Activated CD4-positive, CD25-positive, alpha-beta regulatory T cell treated with anti-CD3 and anti-CD28 coated beads, Interleukin-2, amount 50 U/mL, for 16 hours (primary cell): ENCODE measurements at places on chromosomes 3 and 15.

DNA sequence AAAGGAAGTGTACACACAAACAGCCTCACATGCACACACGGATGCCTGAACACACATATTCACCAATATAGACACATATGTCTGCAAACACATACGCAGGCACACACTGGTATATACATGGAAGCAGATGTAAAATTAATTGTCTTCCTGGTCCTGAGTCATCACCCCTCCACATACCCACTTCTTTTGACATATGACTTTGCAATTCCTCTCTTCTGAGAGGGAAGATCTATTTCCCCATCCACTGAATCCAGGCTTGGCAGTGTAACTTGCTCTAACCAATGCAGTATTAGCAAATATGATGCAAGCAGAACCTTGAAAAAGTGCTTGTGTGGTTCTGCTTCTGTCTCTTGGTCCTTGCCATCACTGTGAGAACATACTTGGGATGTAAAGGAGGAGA is 76.8 kb upstream of the HRH1 start:
- DNase-seq: no peak

- DNase-seq: no peak
These were observed 41.8 kb downstream of the ZNF609 start for GRCh38 chr15:64502151-64502550.

- no peak for DNase-seq
These were observed 533.5 kb downstream of the IGSF11 start for GRCh38 chr3:118501152-118501551.

GRCh38 chr3:88661433-88661824 is 446.0 kb upstream of the EPHA3 start:
- DNase-seq: no peak

- no peak for DNase-seq
These were observed 40.5 kb downstream of the SLC12A6 start for GRCh38 chr15:34297059-34297458.

GRCh38 chr3:31305340-31305739 is 227.4 kb upstream of the STT3B start:
- no peak for DNase-seq

DNA sequence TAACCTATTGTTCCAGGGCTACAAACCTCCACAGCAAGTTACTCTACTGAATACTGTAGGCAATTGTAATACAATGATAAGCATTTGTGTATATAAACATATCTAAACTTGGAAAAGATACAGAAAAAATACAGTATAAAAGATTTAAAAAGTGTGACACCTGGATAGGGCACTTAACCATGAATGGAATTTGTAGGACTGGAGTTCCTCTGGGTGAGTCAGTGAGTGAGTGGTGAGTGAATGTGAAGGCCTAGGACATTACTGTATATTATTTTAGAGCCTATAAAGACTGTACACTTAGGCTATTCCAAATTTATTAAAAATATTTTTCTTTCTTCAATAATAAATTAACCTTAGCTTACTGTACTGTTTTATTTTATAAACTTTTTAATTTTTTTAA is 38.4 kb upstream of the SLC25A36 start:
- no peak for DNase-seq
